NCI-H2107 (cell line): ENCODE measurements at places on chromosomes 2 and 18.

GRCh38 chr2:173860082-173860481 is 105.1 kb downstream of the SP3 start:
- no peak for DNase-seq

- DNase-seq, result no peak
These were observed 52.0 kb upstream of the TRIM43 start for GRCh38 chr2:95539836-95540235.

GRCh38 chr18:48228841-48229240 is 180.3 kb downstream of the ZBTB7C start:
- no peak for DNase-seq

DNA sequence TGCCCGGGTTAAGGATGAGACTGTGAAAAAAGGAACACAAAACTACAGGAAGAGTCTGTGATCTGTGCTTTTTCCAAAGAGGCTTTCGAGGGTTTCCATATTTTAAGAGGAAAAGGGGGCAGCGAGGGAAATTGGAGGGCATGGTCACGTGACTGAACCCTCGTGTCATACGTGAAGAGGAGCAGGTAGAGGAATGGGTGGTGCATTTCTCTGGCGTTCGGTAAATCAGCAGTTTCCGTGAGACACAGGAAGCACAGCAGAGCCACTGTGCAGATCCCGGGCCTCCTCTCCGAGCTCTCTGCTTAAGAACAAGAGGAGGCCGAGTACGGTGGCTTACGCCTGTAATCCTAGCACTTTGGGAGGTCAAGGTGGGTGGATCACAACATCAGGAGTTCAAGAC is 219.7 kb downstream of the NDUFA10 start:
- no peak for DNase-seq

- peak; percentile 46 for DNase-seq
These were observed 39.0 kb upstream of the MAL start for GRCh38 chr2:94986392-94986963.
